Motor neuron (in vitro differentiated cells): ENCODE measurements at places on chromosomes 7 and 10.

DNA sequence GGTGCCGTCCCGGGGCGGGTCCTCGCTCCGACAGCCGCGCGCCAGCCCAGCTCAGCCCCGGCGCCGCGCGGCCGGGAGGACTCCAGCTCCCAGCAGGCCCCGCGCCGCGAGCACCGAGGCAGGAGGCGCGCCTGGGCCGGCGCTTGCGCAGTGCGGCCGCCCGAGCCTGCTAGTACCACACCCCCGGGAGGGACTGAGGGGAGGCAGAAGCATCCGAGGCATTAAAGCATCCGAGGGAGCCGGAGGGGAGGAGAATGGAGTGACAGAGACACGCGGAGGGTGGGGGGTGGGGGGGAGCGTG, at the start of gene GRK5:
TSS of gene GRK5 (plus strand) at position 206 of the 301 bp plus-strand sequence. CDS start 347 bp downstream, outside the sequence.
- peak; percentile 85 for ATAC-seq

GRCh38 chr10:18472977-18473376, 178.4 kb downstream of the NSUN6 start:
- ATAC-seq: no peak

GRCh38 chr7:10138087-10138854, 835.4 kb upstream of the PHF14 start:
- no peak for ATAC-seq

- no peak for ATAC-seq
These were observed 5.8 kb upstream of the GFRA1 start for GRCh38 chr10:116278846-116279245.
